Kidney (tissue), 22 donors: ENCODE measurements at places on chromosomes 3 and 15. TPM values are rescaled to one million over a fixed set of nuclear protein-coding genes. Genes with fewer than 3 reads are reported as not detected.

GOLGA6A gene
- 0.06 TPM for total RNA-seq

HESX1 gene
- total RNA-seq = 0.79 TPM

NRROS gene
- 11.6 TPM for total RNA-seq

UBA3 gene
- 63.1 TPM for total RNA-seq

CAPN3 gene
- 12.9 TPM for total RNA-seq

CFAP100 gene
- not detected for total RNA-seq

DNA sequence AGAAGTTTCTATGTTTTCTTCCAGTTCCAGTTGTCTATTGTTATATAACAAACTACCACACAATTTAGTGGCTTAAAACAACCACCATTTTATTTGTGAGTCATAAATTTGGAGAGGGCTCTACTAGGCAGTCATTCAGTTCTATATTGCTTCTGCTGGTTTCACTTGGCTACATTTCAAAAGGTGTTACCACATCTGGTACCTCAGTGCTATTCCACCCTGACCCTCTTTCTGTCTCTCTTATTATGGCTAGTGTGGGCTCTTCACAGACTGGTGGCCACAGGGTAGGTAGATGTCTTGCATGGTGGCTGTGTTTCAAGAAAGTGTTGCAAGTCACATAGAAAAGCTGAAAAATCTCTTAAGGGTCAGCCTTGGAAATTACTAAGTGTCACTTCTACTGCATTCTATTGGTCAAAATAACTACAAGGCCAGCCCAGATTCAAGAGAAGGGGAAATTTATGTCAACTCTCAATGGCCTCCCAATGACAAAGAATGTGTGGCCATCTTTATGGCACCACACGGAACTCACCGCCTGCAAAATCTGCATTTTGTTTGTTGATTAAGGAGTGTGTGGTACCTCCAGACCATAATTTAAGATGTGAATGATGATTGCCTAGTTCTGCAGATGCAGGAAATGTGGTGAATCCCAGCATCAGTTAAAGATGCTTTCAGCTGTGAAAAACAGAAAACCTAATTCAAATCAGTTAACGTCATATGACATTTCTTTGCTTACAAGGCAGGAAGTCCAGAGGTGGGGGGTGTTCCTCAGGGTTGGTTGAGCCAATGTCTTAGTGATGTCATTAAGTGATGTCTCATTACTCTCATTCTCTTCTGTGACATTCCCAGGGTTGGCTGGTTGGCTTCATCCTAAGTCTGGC lies 105.8 kb upstream of the RASGRP1 start:
- DNase-seq = no peak

GRCh38 chr15:95656595-95656994 lies 673.9 kb upstream of the NR2F2 start:
- no peak for DNase-seq

- DNase-seq = no peak
Measured at GRCh38 chr3:164302622-164303021, 775.7 kb downstream of the SI start.

DNA sequence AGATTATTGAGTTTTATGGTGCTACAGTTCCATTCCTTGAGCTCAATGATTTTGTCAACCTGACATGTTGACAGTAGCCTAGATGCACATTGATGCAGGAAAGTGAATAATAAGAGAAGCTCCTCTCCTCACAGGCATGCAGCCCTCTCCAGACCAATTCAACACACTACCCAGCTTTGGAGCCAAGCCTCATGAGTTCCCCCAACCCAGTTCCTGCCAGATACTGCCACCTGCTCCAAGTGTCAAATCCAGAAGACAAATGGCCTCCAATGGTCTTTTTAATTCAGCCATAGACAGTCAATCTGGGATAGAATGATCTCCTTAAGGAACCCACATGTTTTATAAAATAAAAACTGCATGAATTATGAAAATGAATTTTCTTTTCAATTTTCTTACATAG lies 83.7 kb upstream of the ARHGEF3 start:
- DNase-seq = no peak

DNA sequence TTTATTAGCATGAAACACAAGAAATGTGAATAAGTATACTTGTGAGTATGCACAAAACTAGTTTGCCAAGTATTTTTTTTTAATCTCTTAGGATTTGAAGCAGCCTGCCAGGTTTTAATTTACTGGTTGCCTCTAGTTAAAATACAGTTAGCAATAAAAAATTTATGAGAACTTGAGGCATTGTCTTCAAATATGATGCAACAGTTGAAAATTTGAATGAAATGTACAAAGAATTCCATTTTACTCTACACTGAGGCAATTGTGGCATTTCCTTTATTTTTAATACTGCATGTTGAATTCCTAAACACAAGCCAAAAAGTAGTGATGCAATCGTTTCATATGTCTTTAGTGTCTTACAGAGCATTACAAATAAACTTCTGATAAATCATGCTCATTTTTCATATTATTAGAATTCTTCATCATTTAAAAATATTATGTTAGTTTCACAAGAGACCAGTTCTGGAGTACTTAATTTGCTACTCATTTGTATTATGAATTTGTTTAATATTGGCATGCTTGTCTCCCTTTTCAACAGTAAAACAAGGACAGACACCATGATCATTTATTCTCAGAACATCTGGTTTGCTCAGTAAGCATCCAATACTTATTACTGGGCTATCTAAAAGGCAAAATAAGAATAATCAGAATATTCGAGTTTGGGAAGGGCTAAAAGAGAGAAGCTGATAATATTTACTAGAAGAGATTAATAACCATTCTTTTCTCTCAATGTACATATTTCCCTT lies 124.8 kb upstream of the PTX3 start:
- DNase-seq = no peak

DNA sequence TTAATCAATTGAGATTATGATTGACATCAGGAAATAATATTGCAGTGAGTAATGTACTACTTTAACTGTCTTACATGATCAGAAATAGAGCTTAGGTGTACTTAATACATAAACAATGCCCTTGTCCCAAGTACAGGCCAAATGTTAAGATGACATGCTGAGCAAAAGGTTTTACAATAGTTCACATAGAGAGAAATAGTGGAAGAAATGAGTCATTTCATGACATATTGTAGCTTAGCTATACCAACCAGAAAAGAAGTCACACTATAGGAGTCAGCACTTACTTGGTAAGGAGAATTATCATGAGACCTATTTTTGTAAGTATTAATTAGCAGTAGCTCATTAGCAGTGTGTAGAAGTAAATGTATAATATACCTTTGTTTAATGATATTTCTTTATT lies 96.4 kb upstream of the NANOGP8 start:
- DNase-seq = no peak

DNA sequence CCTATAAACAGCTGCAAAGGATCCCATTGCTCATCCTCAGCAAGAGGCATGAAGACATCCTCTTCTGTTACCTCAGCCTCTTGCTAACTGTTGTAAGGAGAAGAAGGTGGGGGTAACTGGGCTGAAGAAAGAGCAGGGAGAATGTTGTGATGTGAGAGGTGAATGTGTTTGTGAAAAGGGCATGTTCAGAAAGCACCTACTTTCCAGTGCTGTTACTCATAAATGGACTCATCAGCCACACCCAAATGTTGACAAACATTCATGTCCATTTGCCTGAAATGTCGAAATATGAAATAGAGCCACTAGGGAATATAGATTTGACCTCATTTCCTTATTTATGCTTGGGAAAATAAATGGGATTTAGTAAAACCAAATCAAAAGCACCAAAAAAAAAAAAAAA lies 12.6 kb downstream of the SLC24A1 start:
- no peak for DNase-seq

DNA sequence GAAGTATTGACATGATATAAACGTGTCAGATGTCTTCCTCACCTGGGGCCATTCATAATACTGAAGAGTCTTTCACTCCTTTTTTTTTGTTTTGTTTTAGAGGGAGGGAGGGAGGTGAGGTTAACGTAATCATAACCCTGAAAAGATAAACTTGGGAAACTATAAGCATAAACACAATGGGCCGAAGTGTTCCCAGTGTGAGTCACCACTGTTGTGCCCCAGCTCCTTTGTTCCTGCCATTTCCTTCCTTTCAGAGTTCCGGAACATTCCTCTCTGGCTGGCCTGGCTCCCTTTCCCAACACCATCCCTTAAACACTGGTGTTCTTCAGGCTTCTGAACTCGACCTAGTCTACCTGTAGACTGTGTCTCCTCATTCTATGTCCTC lies 18.6 kb downstream of the PLD1 start:
- no peak for DNase-seq

DNA sequence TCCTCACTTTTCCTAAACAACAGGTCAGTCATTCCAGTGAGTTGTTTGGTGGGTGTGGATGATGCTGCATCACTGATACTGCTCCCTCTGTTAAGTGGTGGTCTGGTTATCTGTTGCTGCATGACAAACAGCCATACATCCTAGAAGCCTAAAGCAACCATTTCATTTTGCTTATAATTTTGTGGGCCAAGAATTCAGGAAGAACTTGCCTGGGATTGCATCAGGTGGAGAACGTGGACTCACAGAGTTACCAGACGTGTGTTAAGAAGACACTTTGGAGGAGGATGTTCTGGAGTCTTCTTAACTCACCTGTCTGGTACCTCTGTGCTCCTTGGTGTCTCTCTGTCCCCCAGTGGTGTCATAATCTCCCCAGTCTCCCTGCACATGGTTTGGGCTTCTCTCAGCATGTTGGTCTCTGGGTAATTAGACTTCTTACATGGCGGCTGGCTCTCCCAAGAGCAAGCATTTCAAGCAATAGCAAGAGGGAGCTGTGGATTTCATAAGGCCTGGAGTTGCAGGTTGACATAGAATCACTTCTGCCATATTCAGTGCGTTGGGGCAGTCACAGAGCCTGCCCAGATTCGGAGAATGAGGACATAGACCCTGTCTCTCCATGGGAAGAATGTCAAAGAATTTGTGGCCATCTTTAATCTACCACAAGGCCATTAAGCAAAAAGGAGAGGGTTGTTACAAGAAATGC lies 20.1 kb downstream of the USP3 start:
- DNase-seq = no peak

GRCh38 chr3:11220230-11220629 lies 52.0 kb upstream of the ATG7 start:
- no peak for DNase-seq

DNA sequence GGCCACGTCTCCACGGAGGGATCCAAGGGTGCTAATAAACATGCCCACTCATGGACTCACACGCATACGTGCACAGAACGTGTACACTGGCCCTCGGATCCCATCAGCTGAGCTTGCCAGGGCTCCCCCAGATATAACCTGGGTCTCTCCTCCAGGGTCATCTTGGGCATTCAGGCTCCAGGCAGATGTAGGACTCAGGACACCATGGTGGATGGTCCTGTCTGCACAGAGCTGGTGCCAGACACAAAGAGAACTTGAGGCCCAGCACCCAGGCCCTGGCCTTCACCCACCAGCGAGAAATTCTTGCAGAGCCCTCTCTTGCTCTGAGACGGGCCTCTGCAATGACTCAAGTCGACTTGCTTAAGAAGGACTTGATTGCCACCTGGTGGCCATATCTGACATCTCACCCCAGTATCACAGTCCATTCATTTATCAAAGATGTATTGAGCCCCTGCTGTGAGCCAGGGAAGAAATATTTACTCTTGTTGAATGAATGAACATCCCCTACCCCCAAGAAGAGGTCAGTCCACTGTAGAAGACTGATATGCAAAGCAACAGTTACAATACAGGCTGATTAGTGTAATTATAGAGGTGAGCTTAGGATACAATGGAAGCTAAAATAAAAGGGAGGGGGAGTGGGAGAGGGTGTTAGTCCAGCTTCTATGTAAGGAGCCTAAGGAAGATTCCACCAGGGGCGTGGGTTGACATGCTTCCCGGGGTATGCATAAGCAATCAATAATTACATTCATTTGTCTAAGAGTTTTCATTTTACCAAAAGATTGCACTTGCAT lies 34.2 kb upstream of the VPS8 start:
- peak; percentile 95 for DNase-seq

DNA sequence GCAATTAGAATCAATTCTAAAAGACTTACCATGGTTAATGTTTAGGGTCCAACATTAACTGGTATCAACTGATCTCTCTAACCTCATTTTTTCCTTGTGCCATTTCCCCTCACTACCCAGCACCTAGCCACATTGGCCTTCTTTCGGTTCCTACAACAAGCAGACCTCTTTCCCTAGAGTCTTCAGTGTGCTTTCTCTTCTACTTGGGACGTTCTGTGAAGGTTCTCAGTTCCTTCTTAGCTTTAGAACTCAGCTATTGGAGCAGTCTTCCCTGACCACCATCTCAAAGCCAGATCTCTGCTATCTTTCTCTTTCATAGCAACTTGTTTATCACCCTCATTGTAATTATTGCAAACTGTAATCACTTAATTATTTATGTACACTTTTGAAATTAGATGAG lies 31.5 kb upstream of the MINDY4B start:
- DNase-seq = no peak

DNA sequence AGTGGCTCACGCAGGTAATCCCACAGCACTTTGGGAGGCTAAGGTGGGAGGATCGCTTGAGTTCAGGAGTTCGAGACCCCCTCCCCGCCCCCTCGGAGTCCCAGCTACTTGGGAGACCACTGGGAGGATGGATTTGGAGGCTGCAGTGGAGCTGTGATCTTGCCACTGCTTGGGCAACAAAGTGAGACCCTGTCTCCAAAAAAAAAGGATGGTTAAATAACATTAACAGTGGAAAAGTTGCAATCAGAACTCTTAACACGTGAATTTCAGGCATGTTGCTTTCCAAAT lies 1.4 kb upstream of the TMEM87A start:
- DNase-seq = no peak

DNA sequence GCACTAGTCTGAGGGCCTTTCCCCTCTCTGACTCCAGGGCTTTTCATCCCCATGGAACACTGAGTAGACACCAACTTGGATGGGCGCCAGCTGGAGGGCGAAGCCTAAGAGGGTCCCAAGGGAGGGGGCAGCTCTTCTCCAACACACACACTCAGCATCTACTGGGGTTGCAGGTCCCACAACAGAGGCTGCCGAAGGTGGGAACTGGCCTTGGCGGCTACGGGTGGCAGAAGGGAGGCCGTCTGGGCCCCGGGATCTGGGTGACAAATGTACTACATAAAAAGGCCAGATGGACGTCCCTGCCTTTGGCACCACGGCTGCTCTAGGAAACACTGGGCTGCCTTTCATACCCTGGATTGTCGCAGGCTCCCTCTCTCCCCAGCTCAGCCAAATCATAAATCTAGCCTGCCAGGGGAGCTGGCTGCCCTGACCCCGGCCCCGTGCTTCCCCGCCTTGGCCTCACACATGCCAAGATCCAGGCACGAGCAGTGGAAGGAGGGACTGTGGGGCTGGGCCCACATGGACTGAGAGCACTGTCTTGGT lies 31.5 kb downstream of the SEMA5B start:
- peak; percentile 62 for DNase-seq
